ENCODE measurements at places on chromosomes 12 and 14.

DNA sequence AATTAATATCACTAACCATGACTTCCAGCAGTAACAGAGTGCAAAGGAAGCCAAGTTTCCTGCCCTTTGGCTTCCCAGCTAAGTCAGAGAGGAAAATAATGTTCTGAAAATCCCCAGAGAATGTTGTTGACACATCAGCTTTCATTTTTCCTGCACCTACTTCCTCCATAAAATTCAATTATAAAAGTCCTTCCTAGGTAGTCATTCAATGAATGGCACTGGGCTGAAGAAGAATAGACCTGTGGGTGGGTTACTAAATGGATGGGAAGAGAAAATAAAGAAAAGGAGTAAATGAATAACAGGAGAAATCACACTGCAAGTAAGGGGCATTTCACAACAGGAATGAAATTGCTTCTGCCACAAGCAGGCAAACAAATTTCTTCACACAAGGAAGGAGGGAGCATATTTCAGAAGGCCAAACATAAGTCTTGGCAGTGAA is 73.2 kb upstream of the MDM1 start:
- no peak for DNase-seq

GRCh38 chr14:37325332-37325731 is 127.6 kb downstream of the MIPOL1 start:
- DNase-seq, result no peak

DNA sequence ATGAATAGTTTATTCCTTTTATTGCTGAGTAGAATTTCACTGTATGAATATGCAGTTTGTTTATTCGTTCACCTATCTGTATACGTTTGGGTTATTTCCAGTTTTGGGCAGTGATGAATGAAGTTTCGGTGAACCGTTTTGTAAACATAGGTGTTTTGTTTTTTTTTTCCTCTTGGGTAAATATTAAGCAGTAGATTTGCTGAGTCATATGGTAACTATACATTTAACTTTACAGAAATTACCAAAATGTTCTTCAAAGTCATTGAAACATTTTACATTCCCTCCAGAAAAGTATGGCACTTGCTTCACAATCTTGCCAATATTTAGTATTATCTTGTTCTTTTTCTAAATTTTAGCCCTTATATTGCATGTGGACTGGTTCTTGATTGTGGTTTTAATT is 3.8 kb upstream of the ABCC9 start:
- no peak for DNase-seq

DNA sequence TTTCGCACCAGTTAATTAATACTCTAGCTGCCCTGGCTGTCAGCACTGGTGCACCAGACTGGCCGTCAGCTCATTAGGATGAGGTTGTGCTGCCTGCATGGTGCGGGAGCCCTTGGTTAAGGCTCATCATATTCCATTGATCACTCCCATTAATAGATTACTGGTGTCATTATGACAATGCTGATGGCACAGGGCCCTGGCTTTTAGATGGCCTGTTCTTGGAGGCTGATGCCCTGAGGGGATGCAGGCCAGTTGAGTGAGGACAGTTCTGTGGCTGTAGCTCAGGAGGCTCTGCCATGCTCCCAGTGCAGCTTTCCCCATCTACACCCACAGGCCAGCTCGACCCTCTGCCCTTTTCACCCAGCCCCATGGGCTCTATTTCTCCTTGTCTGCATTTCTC is 126.6 kb downstream of the PRMT8 start:
- peak; percentile 49 for DNase-seq

DNA sequence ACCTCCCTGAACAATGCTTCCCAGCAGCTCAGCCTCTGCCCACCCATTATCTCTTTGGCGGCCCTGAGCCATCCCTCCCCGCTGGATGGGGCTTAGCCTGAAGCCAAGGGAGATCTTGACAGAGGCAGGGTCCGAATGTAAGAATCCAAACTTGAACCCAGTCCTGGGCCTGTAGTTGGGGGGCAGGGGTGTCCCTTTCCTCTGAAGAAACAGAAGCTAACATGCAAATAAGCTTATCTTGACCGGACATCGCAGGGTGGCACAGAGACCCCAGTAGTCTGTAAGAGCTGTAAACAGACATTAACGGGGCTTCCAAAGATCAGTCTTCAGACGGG is 6.0 kb downstream of the DLK1 start:
- peak; percentile 39 for DNase-seq

GRCh38 chr12:41680155-41680554 is 464.5 kb downstream of the GXYLT1 start:
- no peak for DNase-seq

GRCh38 chr12:67981287-67982162 is 7.7 kb upstream of the IFNG-AS1 start:
- DNase-seq, result no peak

- no peak for DNase-seq
These were observed 394.9 kb downstream of the BCL11B start for GRCh38 chr14:98877065-98877464.

GRCh38 chr14:55840821-55841220 is 260.8 kb downstream of the KTN1 start:
- DNase-seq, result no peak

DNA sequence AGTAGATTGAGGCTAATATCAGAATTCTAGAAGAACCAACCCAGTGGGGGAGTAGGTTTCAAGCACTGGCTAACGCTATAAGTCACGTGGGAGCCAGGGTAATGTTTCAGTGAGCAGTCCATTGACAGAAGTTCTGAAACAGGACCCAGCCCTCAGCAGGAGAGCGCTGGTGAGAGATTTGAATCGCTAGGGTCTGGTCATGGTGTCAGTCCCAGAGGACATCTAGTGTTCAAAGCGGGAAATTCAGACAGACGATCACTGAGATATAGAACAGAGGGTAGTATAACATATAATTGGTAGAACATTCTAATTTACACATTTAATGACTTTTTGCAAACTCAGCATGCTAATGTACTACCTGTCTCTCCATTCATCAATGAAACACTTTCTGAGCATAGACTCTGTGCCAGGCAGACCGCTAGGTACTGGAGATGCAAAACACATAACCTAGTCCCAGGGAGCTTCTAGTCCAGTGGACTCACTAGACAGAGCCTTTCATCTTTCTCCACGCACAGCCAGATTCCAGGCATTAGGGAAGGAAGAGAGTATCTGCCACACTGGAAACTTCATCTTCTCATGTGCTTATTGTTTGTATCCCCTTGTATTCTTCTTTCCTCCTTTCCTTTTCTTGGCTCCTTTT is 35.4 kb upstream of the RNASE3 start:
- DNase-seq, result no peak

DNA sequence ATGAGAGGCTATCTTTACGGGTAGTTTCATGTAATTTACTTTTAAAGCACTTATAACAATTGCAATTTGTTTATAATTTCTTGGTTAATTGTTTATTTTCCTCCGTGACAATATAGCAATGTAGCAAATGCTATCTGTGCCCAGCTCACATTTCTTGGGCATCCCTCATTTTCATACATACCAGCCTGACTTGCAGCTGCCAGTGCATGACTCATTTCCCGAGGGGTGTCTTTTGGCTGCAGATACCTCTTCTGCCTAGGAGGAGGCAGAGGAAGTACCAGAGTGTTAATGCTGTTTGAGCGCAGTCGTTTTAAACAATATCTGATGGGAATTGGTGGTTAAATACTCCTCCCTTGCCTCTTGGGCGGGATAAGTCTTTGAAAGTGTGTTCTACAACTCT is 104.2 kb upstream of the ABCD2 start:
- peak; percentile 75 for DNase-seq

- DNase-seq, result no peak
These were observed 116.6 kb downstream of the ERC1 start for GRCh38 chr12:1107669-1108068.

GRCh38 chr12:94239332-94239993 is 91.1 kb downstream of the PLXNC1 start:
- DNase-seq, result no peak

GRCh38 chr12:50147281-50147680 is 19.9 kb downstream of the CERS5 start:
- no peak for DNase-seq

DNA sequence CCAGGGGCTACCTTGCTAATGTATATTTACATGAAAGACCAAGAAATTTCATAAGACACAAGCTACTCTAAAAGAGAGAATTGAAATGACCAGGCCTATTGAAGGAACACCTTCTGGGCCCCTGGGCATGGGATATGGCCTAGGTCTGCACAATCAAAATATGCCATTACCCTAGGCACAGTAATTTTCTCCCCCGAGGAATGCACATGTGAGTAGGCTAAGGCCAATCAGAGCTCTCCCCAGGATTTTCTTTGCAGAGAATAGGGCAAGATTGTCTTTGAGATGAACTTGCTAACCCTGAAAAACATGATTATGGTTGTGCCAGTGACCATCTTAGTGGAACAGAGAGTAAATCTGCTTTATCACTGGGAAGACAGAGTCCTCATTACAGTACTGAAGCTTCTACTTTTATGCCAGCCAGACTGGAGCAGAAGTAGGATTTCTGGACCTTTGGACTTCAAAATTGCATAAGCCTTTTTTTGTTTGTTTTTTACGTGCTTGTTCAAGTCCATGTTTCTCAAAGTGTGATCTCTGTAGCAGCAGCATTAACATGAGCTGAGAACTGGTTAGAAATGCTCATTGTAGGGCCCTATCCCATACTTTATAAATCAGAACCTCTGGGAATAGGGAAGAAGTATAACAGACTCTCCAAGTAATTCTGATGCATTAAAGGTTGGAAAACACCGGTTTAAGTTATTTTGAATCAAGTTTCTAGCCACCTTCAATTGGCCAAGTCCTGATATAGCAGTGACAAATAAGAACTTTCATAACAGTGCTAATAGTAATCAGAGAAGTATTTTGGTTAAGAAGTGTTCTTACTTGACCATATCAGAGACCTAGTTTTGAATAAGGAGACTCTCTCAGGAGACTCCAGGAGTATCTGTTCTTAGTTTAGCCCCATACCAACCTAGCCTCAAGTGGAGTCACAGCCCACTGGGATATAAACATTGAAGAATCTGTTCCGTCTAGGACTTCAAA is 112.9 kb downstream of the LMO3 start:
- no peak for DNase-seq

Measured in posterior cingulate gyrus (tissue), 11 donors.